GDM1 (cell line): ENCODE measurements at places on chromosomes 6 and 20.
A peak's percentile ranks its signal among the peaks of the same experiment; 100 is the strongest.

DNA sequence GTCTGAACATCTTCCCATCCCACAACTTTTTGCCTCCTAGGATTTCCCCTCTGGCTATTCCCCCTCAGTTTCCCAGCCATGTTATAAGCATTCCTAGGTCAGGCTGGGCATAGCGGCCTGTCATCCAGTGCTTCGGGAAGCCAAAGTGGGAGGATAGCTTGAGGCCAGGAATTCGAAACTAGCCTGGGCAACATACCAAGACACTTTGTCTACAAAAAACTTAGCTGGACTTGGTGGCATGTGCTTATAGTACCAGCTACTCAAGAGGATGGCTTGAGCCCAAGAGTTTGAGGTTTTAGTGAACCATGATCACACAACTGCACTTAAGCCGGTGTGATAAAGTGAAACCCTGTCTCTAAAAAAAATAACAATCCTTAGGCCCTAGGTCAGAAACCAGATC lies 447.4 kb downstream of the KIF16B start:
- DNase-seq = no peak

- DNase-seq = no peak
These were observed 124.8 kb downstream of the COL12A1 start for GRCh38 chr6:75081047-75081446.

GRCh38 chr6:161299726-161300125 lies 25.9 kb upstream of the AGPAT4 start:
- DNase-seq = no peak

DNA sequence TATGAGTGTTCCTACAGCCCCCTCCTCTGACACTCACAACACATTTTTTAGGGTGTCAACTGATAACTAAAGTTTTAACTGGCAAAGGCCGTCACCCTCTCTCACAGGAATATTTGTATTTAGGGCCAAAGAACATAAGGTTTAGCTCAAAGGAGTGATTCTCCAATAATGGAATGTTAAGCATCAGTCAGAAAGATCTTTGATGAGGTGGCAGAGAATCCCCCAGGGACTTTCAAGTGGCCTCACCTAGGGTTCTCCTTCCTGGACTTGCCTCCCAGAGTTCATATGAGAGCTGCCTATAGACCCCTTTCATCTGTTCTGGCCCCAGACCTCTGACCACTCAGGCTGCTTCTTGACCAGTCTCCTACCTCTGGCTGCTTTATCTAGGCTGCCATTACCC lies 7.4 kb upstream of the SCUBE3 start:
- no peak for DNase-seq

- no peak for DNase-seq
These were observed 40.1 kb upstream of the TMEM181 start for GRCh38 chr6:158519761-158520160.

- DNase-seq = no peak
These were observed 86.8 kb downstream of the ARHGAP18 start for GRCh38 chr6:129623008-129623732.

DNA sequence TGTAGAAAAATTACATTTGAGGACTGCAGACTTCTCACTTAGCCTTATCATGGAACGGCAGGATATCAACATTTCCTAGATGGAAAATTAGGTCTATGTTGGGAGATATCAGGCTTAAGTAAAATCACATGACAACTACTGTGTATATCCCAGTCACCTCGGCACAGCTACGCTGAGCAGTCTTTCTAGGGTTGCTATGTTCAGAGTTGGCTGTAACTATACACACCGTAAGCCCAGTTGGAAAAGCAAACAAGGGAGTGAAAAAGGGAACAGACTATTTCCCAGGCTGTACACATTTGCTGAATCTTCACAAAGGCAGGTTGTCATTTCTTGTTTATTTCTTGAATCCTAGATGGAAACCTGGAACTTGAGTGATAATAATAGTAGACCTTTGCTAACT lies 80.7 kb upstream of the PTPRK start:
- DNase-seq = no peak

GRCh38 chr6:45478240-45478639 lies 100.5 kb upstream of the SUPT3H start:
- no peak for DNase-seq

DNA sequence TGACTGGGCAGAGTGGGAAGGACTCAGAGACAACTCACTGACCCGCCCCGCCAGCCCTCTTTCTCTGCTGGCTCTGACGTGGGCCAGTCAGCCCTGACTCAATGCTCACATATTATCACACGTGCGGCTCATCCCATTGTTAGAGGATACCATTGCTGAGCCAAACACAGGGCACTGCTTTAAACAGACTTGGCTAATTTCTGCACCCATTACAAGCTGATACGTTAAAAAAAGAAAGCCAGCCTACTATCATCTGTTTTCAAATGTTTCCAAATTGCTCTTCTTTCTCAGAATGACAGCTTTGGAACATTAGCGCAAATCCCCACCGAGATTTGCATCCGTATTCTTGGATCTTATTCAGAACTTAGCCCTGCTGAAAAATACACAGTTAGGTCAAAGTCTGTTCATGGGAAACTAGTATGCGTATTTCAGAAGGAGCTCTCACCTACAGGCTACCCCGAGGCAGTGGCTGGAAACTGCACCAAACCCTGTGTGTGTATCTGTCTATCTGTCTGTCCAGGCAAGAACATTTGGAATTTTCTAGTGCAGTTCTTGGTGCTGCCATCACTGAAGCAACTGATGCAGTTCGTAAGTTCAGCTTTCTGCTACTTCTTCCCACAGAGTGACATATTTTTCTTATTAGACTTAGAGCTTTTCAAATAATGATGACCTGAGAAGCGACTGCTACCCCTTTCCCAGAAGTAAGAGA lies 32.8 kb downstream of the RAMACL start:
- no peak for DNase-seq

GRCh38 chr6:90537723-90538258 lies 49.1 kb downstream of the MAP3K7 start:
- DNase-seq = no peak

- DNase-seq = no peak
These were observed 31.2 kb upstream of the MANEA start for GRCh38 chr6:95546148-95546547.

DNA sequence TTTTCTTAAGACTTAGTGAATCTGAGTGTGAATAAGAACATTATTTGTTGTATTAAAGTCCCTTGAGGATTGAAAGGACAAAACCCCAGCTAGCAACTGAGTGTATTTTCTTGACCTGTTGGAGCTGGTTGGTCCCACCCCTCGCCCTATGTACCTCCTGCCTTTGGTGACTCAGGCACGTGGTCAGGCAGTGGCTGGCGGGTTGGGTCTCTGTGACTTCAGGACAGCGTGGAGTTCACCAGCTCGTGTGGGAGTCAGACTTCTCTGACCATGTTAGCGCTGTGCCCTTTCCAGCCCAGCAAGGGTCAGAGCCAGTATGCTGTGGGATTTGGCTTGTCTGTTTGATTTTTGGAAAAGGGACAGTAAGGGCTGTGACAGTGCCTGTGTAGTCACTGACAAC lies 93.7 kb downstream of the SSR1 start:
- DNase-seq = peak; percentile 39

DNA sequence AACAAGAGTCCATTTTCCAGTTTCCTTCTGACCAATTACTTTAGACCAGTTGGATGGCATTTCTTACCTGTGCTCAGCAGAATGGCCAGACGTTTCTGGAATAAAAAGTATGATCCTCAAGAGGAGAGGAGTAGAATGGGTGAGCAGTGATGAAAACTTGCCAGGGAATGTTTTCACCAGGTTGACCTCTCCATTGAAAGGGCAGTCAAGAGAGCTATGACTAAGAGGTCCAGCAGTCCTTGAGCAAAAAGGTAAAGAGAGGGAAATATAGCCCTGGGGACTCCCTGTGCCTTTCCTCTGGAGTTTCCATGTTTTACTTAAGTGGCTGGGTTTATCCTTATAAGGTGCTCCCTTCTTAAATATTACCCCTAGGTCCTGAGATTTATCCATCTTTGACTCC lies 210.9 kb downstream of the TBX18 start:
- DNase-seq = no peak

DNA sequence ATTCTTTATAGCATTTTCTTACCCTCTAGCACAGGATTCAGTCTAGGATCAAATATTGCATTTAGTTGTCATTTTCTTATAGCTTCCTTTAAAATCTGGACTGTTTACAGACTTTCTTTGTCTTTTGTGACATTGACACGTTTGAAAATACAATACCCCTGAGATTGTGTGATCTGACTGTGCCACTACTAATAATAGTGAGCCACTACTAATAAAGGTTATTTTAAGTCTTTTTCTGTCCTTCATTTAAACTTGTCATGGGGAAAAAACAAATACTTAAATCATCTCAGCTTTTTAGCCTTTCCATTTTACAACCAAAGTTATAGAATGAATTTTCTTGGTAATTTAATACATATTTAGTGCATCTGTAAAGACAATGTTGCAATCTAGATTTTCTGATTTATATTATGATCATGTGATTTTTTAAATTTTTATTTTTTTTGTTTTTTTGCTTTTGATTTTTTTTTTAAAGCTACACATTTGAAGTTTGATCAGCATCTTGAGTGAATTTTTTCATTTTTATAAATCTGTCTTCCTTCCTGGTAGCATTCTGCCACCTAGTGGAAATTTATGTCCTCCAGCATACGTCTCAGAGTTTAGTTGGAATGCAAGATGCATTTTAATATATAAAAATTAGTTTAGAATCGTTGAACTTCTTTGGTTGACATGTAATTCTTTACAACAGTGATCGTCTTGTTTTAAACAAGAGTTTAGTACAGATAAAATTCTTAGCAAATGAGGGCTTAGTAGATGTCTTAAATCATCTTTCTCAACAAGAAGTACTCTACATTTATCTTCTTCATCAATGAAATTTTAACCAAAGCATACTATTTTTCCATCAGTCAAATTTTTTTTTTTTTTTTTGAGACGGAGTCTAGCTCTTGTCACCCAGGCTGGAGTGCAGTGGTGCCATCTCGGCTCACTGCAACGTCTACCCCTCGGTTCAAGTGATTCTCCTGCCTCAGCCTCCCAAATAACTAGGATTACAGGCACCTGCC lies 119.4 kb downstream of the NCOA3 start:
- no peak for DNase-seq

- no peak for DNase-seq
These were observed 6.4 kb upstream of the EEF1A2 start for GRCh38 chr20:63505281-63505680.

GRCh38 chr6:29680904-29681303 lies at the start of gene ZFP57:
Gene ZFP57 (minus strand): TSS chr6:29681152. CDS start chr6:29677003, 4,149 bp downstream.
- DNase-seq = no peak

GRCh38 chr20:21124190-21124589 lies 1.7 kb upstream of the KIZ start:
- no peak for DNase-seq

- DNase-seq = no peak
These were observed 50.1 kb downstream of the HDDC2 start for GRCh38 chr6:125251516-125252220.

- DNase-seq = no peak
These were observed 11.6 kb upstream of the EZR start for GRCh38 chr6:158830736-158831135.

- DNase-seq = no peak
These were observed 237.4 kb downstream of the GRIK2 start for GRCh38 chr6:101630941-101631340.

- no peak for DNase-seq
These were observed 276.9 kb downstream of the BMP7 start for GRCh38 chr20:56989516-56989915.

GRCh38 chr6:141195251-141195832 lies 937.4 kb upstream of the GJE1 start:
- DNase-seq = no peak

GRCh38 chr6:75351570-75351969 lies 67.0 kb upstream of the TMEM30A start:
- no peak for DNase-seq

DNA sequence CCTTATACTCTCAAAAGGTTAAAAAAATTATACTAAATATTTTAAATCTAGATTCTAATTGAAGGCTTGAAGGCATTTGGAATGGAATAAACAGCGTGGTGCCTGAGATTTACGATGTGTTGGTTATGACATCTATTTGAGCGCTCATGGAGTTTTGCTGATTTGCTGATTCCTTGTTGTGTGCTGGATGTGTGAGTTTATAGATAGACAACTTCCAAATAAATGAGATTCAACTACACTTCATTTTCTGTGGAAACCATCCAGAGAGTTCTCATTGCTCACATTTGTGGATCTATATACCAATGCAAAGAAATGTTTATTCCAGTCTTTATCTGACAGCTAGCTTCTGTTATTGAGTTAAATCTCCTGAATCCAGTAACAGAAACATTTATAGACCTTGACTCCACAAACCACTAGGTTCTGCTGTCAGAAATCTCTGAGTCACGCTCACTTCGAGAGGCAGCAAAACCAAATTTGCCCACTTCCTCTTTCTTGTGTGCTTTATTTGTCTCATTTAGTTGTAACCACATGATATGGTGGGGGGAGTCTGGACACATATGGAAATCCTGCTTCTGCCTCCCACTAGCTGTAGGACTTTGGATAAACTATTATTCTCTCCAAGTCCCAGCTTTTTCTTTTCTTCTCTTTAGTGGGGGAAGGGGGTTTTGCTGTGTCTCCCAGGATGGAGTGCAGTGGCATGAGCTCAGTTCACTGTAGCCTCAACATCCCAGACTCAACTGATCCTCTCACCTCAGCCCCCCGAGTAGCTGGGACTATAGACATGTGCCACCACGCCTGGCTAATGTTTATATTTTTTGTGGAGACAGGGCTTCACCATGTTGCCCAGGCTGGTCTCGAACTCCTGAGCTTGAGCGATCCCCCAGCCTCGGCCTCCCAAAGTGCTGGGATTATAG lies 54.5 kb downstream of the IPCEF1 start:
- DNase-seq = peak; percentile 86

- no peak for DNase-seq
These were observed 58.8 kb upstream of the MOCS1 start for GRCh38 chr6:39992861-39993622.

GRCh38 chr20:44901974-44902373 lies 7.9 kb upstream of the PABPC1L start:
- no peak for DNase-seq

- no peak for DNase-seq
These were observed 63.0 kb upstream of the NXT1 start for GRCh38 chr20:23287354-23288190.

GRCh38 chr6:89979481-89980119 lies 85.3 kb downstream of the GJA10 start:
- DNase-seq = no peak

GRCh38 chr6:75196081-75196687 lies 9.7 kb downstream of the COL12A1 start:
- DNase-seq = no peak

DNA sequence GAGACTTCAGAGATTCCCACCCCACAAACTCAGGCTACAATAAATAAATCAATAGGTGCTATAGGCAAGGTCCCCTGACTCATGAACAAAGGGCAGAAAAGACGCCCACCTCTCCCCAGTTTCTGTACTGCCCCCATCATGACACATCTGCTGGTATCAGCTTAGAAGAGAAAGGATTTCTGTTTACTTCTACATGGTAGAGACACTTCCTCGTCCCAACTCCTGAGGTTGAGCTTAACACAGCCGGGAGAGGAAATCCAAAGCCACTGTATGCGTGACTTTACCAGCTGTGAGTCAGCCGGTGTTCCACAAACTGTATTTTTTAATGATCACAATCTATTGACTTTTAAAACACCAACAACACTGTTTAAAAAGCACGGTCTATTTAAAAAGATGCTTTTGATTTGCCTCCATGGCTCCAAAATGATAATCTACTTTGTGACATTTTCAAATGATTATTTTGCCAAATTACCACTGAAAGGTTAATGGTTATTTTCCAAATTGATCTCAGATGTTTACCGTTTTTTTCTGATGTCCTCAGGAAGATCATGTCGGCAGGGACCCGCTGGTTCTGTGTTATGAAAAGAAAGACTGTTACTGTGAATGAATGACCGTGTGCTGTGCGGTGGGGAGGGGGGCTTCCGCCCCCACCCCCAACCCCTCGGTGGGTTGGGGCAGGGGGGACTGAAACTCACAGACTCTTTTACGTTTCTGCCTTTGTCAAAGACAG lies 72.5 kb downstream of the ATP9A start:
- DNase-seq = no peak
